Right ventricle myocardium superior (tissue), 1 donor: ENCODE measurements at places on chromosomes 6 and 20. TPM values are rescaled to one million over a fixed set of nuclear protein-coding genes. Genes with fewer than 3 reads are reported as not detected.

The RAB44 gene
- not detected for total RNA-seq

The FAM83C gene
- total RNA-seq, result not detected

The ZFP64 gene
- total RNA-seq, result 7.9 TPM

GRCh38 chr6:56353860-56354259 is 106.5 kb upstream of the COL21A1 start:
- DNase-seq, result no peak

DNA sequence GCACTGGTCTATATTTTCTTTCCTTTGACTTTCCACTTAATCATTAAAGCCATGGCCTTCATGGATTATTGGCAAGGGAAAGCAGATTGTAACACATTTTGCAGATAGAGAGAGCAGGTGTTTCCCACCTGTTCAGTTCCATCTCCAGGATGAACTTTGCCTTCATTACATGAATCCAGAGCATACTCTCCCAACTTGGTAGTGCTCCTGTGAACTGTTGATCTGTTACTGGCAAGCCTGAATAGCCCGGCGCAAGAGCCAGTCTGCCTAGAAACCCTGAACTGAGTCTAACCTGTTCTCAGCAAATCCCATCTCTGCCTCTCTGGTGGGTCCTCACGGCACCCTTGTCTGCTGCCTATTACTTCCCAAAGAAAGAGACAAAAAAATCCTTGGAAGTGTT is 210.3 kb downstream of the PLCB1 start:
- no peak for DNase-seq

GRCh38 chr6:110613356-110613755 is 136.9 kb upstream of the SLC22A16 start:
- DNase-seq, result no peak

- no peak for DNase-seq
These were observed 2.4 kb downstream of the EDEM2 start for GRCh38 chr20:35144694-35145093.

GRCh38 chr6:170114956-170115855 is 175.7 kb downstream of the DLL1 start:
- no peak for DNase-seq
